Activated T-helper 1 cell treated with anti-CD3 and anti-CD28 coated beads, Interleukin-12 subunit alpha, Interleukin-12 subunit beta, Interleukin-2, Interleukin-4 antibody, amounts not matched to agents 30 ng/mL and 10 ng/mL and 1 ng/mL, durations not matched to agents 14 hours and 24 hours and 36 hours (primary cell): ENCODE measurements at places on chromosomes 11 and 22. TPM values are rescaled to one million over a fixed set of nuclear protein-coding genes. Genes with fewer than 3 reads are reported as not detected.

The AIFM3 gene
- 0.88 and 0.93 TPM in 2 replicates for total RNA-seq

The LRRC10B gene
- total RNA-seq, result not detected in 2 replicates

The INPP5J gene
- total RNA-seq, result 0.17 TPM in 1 of 2 replicates, not detected in the other

- no peak for DNase-seq
- H3K4me3 ChIP-seq, result no peak overlapping the region
- no peak overlapping the region for H3K27ac ChIP-seq
Observed at GRCh38 chr11:128394431-128395089, 192.8 kb downstream of the ETS1 start.
